ENCODE measurements at places on chromosomes 16 and 17.

- no peak for DNase-seq
Measured at GRCh38 chr16:88754912-88755744, 29.9 kb downstream of the PIEZO1 start.

- DNase-seq = no peak
Measured at GRCh38 chr17:44121997-44122815, 1.2 kb downstream of the HDAC5 start.

DNA sequence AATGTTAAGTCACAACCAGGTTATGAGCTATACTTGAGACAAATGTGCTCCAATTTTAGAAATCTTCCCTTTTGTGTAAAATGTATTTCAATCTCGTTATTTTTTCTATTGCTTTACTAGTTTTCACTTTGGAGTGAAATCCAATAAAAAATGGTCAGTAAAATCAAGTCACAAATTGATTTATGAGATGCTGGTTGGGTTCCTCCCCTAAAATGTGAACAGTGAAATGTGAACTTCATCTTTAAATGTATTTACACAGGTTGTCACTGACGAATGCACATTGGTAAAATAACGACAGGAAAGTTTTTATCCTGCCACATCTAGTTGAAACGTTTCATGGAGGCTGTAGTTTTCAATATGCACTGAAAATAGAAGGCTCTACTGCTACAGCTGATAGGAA lies 55.5 kb downstream of the COX10 start:
- DNase-seq = no peak

- no peak for DNase-seq
Measured at GRCh38 chr17:27419156-27419555, 37.1 kb upstream of the KSR1 start.

DNA sequence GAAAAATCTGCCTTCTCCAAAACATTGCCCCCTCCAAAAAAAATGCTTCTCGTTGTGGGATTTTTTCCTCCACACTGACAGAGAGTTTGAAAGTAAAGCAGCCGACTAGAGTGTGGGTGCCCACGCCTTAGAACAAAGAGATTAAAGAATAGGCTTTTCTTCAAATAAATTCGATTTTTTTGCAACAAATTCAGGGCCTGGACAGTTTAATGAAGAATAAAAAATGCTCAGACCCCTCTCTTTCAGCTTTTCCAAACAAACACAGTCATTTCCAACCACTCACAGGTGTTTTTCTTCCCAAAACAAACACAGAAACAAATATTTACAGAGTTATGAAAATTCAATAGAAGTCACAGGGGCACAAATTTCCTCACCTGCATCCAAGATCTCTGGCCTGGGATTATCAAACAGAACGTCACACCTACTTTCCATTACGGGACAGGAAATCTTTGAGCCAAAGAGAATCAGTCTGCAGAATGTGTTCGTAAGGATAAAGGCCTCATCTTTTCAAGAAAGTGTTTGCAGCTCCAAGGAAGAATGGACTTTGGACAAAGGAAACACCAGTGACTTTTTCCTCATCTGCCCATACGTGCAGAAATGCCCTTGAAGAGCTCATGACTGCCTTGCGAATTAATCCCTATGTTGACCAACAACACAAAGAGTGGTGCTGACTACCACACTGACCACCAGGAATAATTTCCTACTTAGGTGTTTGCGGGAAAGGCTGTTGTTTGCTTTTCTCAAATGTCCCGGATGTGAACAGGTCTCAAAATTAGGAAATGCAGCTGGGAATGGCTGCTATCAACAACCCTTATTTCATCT lies 31.3 kb upstream of the TOX3 start:
- no peak for DNase-seq

DNA sequence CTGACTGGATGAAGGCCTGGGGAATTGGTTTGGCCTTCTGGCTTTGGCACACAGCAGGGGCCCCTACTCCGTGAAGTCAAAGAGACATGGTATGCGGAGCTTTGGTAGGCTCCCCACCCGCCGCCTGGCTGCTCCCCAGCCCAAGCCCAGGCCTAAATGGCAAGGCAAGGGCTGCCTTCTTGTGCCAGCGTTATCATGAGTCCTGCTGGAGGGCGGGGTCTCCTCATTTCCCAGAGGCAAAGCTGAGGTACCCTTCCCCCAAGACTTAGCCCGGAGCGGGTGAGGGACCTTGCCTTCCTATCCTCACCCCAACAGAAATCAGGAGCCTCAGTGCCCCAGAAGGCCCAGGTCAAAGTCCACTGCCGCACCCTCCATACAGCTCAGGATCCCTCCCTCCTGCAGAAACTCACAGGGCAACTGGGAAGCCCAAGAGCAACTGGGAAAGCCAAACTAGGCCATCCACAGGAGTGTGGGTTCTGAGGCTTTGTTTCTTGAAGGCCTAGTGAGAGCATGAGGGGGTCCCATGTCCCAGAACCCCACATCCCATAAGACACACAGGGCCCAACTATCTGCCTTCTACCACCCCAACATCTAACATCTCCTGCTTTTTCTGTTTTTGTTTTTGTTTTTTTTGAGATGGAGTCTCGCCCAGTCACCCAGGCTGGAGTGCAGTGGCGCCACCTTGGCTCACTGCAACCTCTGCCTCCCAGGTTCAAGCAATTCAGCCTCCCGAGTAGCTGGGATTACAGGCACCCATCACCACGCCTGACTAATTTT lies 9.3 kb downstream of the PGAP3 start:
- no peak for DNase-seq

DNA sequence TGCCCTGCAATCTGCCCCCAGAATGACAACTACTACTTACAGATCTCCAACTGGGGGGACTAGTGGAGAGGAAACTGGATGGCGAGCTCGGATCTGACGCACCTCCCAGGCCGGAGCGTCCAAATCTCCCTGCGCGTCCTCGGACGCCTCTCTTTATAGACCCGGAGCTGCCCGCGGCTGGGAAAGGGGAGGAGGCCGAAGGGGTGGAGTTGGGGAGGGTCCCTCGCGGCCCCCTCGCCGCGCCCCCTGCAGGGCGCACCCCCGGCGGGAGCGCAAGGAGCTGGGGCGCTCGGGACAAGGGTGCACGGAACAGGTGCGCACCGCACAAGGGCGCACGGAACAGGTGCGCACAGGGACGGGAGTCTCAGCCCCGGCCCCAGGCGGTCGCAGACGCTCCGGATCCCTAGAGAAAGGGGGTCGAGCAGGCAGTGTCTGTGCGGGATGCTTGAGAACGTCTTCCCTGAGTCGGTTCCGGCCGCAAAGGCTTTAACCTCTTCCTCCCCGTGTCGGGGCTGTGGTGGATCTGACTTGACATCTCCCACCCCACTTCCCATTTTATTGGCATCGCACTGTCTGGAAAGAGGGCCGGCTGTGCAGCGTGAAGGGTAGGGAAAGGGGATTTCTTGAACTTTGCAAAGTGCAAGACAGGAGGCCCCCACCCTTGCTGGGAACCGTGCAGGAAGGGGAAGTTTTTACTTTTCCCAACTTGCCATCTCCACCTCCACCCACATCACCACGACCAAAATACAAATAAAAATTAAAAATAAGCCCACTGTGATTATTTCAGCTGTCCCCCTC lies at the start of gene MYH11:
Gene MYH11, minus strand, starts transcription at position 128 of the 798 bp plus-strand sequence. CDS start 18,776 bp downstream, outside the sequence.
- DNase-seq = no peak

GRCh38 chr16:27708651-27709050 lies 158.7 kb downstream of the KATNIP start:
- no peak for DNase-seq

Data from vagina (tissue), 2 donors.